ENCODE measurements at places on chromosomes 4 and X.

DNA sequence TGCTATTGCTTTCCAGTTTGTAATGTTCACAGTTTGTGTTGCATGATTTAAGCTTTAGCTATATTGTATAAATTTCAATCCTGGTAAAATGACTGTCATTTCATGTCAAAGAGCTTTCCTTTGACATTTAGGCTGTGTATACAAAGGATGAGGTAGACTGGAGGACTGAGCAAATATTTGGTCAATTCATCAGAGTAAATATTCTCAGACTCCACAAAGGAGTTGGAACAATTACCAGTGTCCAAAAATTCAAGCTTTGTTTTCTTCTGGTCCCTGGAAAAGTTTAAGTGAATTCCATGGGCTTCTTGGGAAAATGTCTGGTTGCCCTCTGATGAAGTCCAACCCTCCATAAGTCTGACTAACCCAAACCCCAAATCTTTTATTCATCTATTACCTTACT, 682.4 kb downstream of the DACH2 start:
- DNase-seq = no peak

- DNase-seq = no peak
Measured at GRCh38 chr4:174929346-174929745, 11.2 kb downstream of the ADAM29 start.

GRCh38 chr4:27666943-27667342, 806.3 kb downstream of the STIM2 start:
- no peak for DNase-seq

DNA sequence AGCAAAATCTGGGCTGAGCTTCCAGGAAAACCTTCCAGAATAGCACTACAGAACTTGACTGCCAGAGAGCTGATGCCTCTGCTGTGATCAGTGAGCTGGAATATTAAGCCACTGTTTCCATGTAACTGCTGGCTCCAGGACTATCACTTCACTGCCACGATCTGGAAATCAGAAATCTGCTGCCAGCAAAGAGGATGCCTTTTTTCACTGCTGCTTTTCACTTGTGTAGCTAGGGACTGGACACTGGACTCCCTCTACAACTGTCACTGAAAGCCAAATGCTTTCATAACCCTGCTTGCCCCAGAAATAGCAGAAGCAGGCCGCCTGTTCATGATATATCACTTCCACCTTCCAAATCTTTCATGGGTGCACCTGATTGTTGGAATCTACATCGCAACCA, 9.4 kb upstream of the AP1S2 start:
- DNase-seq = no peak

- DNase-seq = no peak
Measured at GRCh38 chrX:642436-643240, 12.0 kb downstream of the SHOX start.

DNA sequence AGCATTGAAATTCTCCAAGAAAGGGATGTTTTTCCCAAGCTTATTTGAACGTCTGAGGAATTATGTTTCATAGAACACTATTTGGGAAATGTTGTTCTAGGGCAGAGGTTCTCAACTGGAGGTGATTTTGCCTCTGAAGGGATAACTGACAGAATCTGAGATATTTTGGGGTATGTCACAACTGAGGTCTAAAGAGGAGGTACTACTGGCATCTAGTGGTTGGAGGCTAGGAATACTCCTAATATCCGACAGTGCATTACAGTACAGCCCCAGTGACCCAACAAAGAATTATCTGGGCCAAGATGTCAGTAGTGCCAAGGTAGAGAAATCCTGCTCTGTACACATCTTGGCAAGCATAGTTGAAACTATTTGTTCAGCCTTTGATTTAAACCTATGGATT, 6.4 kb downstream of the HSPA4L start:
- DNase-seq = no peak

DNA sequence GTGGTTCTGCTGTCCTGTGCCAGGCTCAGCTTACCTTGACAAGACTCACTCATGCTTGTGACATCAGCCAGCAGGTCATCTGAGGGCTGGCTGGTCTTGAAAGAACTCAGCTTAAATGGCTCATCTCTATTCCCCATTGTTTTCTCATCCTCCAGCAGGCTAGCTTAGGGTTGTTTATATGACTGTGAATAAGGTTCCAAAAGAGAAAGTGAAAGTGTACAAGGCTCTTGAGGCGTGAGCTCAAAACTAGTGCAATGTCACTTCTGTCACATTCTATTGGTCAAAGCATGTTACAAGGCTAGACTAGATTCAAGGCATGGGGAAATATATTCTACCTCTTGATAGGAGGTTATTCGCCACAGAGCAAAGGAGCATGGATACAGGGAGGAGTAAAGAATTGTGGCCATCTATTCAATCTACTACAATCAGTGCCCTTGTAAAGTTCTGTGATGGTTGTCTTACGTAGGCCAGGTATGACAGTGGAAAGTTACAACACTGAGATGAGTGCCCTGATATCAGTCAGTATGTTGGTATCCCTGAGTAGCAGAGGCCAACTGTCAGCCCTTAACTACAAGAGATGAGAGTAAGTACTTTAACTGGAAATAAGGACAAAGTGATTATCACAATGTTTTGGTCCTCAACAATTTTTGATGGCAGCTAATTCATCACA, 19.8 kb upstream of the TMLHE start:
- DNase-seq = no peak

GRCh38 chr4:99323756-99324155, 2.6 kb upstream of the ADH1B start:
- DNase-seq = no peak

DNA sequence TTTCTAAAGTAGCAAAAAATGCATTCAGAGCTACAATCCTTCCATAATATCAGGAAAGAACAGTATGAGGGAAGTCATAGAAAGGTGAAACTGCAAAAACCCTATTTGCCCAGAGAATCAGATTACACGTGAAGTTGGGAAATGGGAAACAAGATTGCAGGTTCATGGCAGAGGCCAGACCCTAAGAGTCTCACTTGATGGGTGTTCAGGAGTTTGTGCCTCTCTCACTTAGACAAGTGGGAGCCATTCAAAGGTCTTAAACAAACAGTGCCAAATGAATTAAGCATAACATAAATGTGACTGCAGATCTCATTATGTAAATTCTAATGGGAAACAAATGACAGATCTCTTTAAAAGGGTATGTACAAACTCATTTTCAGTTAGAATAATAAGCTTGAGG, 91.6 kb downstream of the ARAP2 start:
- DNase-seq = no peak

DNA sequence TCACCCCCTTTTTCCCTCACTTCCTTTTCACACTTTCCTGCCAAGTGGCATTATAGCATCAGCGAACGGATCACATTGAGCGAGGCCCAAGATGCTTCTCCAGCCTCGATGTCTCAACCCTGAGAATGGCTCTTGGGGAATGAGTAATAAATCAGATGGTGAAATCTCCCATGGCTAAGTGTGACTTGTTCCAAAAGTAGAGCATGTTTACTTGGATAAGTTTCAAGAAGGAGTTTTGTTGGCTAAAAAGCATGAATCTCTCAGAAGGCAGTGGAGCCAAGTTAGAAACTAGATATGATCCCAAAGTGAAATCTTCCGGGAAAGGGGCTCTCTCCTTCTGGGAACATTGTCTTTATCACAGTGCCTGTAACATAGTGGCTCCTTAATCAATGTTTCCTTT, 316.3 kb downstream of the CAMK2D start:
- DNase-seq = no peak

- no peak for DNase-seq
Measured at GRCh38 chrX:16796298-16796697, 10.0 kb downstream of the TXLNG start.

DNA sequence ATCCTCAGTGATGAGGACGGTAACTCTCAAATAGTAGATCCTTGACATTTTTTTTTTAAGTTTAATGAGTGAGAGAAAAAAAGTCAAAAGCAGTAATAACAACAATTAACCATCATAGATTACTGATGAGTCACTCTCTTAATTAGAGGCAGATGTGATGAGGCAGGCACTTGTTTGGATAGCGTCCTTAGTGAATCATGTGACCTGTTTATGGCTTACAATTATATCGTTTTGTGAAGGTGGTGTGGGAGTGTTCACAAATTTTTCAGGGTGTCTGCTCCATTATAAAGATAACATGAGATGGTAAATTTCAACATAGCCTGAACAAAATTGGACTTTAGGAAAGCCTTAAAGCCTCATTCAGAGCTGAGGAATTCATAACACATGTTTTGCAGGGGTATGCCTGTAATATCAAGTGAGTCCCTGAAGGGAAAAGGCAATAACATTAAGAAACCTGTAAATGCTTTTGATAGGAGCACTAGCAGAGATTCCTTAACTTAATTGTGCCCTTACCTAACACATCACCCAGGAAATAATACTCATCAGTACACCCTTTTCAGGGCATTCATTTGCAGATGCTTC, 51.9 kb upstream of the XIAP start:
- no peak for DNase-seq

All from activated T-cell treated with anti-CD3 and anti-CD28 coated beads, Interleukin-2, amount 50 U/mL, for 48 hours (primary cell).